ENCODE measurements at places on chromosomes 16 and 17. TPM values are rescaled to one million over a fixed set of nuclear protein-coding genes. Genes with fewer than 3 reads are reported as not detected.

Gene ABCC12
- not detected for total RNA-seq

Gene MYH10
- 159 TPM for total RNA-seq

Gene GNAO1
- total RNA-seq, result under 0.01 TPM

Gene COX4I1
- total RNA-seq, result 659 TPM

Gene TMEM238L
- not detected for total RNA-seq

Gene FBXW10B
- total RNA-seq, result 0.18 TPM

Gene DNAI2
- total RNA-seq, result not detected

Gene NR1D1
- total RNA-seq, result 0.85 TPM

Gene CRAMP1
- total RNA-seq, result 5.3 TPM

Gene TEFM
- 6.8 TPM for total RNA-seq

Gene ASPA
- total RNA-seq, result 7.6 TPM

All from smooth muscle cell of bladder (primary cell).